ENCODE measurements at places on chromosomes 2 and 18.
A peak's percentile ranks its signal among the peaks of the same experiment; 100 is the strongest.

DNA sequence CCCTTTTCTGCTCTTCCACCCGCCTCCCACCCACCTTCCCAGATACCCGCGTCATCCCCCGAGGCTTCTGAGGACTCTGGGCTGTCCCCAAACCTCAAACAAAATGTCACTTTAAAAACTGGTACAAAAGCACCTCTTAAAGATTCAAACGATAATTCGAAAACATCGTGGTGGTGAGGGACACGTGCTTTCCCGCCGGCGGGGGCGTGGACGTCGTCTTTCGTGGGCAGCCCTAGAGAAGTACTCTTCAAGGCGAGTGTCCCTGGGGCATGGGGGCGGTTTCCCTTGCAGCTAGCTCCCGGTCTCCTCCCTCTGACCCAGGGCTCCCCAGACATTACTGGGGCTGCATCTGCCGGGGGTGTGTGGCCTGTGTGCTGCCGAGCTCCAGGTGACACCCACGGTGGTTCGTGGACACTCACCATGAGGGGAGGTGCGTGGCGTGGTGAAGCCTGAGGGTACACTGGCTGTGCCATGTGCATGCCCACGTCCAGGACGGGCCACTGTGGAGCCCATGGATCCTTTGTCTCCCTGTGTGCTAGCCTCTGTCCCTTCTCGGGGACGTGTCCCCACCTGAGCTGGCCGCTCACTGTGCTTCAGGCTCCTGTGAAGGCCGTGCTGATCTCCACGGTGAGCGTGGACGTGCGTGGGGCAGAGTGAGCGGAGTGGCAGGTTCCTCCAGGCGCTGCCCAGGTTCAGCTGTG, 117.8 kb downstream of the NFATC1 start:
- no peak for DNase-seq

- DNase-seq, result no peak
These were observed 25.7 kb downstream of the SCN7A start for GRCh38 chr2:166468124-166469024.

- no peak for DNase-seq
These were observed 23.1 kb upstream of the TFPI start for GRCh38 chr2:187577310-187577709.

DNA sequence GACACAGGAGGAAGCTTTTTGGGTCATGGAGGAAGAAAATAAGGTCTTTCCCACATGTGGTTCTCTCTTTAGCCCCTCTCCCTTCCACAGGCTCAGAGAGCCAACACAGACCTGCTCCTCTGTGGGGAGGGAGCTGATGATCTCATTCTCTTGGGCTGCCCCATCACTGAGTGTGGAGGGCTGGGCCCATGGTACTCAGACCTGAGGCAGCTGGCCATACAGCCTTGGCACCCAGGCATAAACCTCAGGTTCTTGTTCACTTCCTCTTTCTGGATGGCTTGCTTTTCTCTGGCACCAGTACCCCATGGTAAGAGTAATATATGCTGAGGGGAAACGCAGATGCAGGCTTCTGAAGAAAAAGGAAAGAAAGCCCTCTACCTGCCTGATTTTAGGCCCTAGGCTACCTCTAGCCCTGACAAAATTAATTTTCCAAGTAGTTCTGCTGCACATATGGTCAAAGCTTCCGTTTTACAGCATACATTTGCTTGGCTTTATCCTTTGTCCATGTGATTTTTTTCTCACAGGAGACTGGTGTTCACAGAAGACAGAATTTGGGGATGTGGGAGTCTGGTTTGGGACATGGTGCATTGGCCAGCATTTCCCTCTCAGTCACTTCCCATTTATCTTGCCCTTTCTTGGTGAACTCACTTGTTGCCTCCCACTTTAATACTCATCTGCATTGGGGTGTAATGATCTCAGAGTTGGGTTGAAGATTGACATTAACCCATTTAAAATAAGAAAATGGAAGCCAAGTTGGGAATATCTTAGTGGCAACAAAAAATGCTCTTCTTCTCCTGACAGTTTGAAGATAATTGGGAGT, 11.1 kb downstream of the DHRS9 start:
- no peak for DNase-seq

DNA sequence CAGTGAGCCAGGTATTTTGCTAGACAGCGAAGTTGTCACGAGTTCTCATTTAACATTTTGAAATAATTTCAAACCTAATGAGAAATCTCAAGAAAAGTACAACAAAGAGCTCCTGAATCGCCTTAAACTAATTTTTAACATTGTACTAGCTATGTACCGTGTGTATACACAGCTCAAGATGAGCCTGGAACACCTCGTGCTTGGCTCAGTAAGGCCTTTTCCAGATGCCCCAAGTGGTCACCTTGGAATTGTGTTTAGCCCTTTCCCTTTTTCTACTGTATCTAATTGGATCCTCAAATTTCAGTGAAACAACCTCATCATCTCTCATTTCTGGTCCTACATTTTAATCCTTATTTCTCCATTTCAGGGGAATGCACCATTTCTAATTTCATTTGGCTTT, 7.2 kb downstream of the PTPN4 start:
- DNase-seq, result no peak

- no peak for DNase-seq
These were observed 228.0 kb downstream of the ETAA1 start for GRCh38 chr2:67625178-67625577.

DNA sequence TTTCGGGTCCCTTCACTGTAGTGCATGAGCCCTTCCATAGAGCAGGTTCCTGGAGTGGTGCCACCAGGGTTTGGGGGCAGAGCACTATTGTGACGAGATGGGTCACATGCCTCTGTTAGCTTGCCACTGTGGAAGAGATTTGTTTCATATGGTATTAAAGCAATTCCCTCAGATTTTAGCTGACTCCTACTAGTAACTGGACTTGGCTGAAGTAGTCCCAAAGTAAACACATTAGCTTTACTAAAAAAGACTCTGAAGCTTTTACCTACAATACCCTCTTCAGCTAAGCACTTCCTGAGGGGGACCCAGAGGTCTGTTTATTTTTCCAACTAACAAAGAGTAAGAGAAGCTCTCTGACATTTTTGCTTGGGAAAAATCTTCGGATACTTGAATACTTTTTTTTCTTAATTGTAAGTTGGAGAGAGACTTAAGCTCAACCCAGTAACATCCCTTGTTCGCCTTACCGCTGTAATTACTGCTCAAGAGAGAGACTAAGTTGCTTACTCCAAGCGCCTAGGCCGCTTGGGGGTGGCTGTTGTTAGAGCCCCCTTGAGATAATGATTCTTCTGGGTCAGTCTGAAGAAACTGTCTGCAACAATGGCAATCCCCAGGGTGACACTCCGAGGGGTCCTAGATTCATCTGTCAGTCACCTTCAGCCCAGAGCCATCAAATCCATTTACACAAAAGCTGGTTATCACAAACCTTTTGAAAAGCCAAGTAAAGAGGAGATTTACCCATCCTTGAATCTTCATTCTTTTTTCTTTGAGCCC, 177.4 kb downstream of the FIGN start:
- no peak for DNase-seq

DNA sequence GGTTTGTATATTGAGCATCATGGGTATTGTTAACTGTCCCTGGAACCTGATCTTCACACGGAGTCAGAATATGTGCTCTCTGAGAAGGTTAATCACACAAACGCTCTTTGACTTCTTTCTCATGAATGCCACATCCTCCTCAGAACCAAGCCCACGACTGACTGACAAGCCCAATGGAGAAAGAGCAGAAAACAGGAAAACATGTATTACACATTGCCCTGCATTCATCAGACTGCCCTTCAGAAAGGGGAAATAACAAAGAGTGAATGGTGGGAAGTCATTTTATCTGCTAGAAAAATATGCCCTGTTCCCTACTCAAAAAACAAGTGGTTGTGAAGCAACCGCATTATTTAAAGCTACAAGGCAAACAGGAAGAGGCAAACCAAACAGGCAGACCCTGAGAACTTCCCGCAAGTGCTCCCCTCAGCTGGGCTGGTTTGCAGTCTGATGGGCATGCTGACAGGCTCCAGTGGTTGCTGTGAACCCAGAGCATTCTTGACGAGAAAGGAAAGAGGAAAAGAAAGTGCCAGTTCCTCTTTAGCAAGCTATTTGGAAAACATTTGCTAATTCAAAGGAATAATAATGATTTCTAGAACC, 172.9 kb upstream of the SETBP1 start:
- peak; percentile 2 for DNase-seq

- DNase-seq, result no peak
These were observed 3.8 kb upstream of the UXS1 start for GRCh38 chr2:106197878-106198277.

DNA sequence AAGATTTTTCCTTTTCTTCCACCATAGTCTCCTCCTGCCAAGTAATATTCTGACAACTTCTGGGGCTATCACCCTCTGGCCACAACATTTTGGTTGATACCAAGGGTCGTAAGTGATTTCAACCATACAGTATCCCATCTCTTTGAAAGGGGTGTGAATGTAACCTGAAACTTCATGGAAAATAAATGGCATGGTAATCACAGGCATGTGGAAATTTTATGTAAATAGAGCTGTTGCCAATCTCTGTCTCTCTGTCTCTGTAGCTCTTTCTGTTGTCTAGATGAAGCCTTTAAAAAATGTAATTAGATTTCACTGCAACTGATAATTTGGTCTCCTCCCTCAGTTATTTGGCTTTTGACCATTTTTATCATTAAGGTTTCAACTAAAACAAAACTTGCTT, 125.6 kb upstream of the RPRM start:
- DNase-seq, result no peak

GRCh38 chr2:138493334-138493733, 8.2 kb upstream of the SPOPL start:
- DNase-seq, result no peak

DNA sequence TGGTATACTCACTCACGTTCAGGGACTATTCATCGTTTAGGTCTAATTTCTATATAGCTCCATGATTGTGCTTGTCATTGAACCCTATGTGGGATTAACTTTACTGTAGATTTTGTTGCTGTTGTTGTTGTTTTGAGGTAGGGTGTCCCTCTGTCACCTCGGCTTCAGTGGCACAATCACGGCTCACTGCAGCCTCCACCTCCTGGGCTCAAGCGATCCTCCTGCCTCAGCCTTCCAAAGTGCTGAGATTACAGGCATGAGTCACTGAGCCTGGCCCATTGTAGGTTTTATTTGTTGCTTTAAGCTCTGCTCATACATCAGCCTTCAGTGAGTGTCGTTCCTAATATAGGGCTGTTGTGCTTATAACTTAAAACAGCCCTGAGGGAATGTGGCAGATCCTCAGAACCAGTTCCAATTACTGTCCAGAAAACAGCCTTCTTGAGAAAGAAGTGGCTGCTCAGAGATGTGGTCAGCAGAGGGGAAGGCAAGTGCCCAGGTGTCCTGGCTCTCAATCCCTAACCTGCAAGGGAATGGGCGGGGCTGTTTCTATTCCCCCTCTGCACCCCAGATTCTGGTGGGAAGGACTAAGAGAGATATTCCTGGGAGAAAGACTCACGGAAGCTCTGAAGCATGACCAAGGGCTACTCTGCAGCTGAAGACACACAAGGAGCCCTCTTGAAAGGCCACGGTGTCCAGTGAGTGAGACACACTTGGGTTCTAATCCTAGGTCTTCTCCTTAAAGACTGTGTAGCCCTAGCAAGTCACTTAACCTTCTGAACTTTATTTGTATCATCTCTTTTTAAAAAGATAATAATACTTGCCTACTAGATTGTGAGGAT, 79.6 kb upstream of the LCLAT1 start:
- DNase-seq, result no peak

Measured in stimulated activated CD8-positive, alpha-beta memory T cell treated with anti-CD3 and anti-CD28 coated beads, Interleukin-7, amount 100 ng/mL, for 24 hours (primary cell).